Stimulated activated CD4-positive, alpha-beta T cell treated with anti-CD3 and anti-CD28 coated beads, TNF-alpha, amount 100 ng/mL, for 1 hour (primary cell): ENCODE measurements at places on chromosomes 5 and 9.

- no peak for DNase-seq
Observed at GRCh38 chr9:84950879-84951811, 281.6 kb downstream of the NTRK2 start.

GRCh38 chr9:128911529-128912035 lies 9.2 kb upstream of the PHYHD1 start:
- no peak for DNase-seq

GRCh38 chr9:105535920-105536668 lies 21.8 kb upstream of the FKTN start:
- no peak for DNase-seq

GRCh38 chr9:90726215-90726614 lies 75.4 kb upstream of the SYK start:
- DNase-seq, result no peak

- DNase-seq, result no peak
Observed at GRCh38 chr5:15510092-15510491, 10.1 kb downstream of the FBXL7 start.

DNA sequence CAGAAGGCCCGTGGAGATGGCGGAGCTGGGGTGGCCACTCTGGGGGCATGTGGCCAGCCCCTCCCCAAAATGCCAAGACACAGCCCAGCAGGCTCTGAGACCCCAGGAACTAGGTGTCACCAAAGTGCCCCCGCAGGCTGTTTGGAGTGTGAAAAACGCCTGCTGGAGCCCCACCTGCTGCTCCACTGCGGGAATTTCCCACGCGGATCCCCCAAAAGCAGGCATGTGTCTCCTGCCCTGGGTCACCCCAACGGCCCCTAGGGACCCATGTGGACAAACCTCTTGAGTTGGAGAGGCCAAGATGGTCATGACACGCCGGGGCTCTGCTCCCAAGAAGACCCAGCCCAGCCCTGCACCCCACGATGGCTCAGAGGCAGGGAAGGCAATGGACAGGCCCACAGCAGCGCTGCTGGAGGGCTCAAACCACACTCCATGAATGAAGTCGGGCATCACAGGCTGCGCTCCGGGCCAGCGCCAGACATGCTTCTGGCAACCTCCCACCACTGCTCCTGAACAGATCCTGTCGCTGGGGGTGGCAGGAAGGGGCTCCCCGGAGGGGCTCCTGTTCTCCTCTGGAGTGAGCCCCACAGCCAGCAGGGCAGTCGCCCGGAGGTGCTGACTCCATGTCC lies 15.3 kb downstream of the NOTCH1 start:
- no peak for DNase-seq

GRCh38 chr9:136342181-136343120 lies 15.1 kb downstream of the GPSM1 start:
- DNase-seq, result no peak

GRCh38 chr9:91741522-91741921 lies 208.5 kb downstream of the ROR2 start:
- no peak for DNase-seq

- DNase-seq, result no peak
Observed at GRCh38 chr5:400282-401145, 42.5 kb upstream of the EXOC3 start.

DNA sequence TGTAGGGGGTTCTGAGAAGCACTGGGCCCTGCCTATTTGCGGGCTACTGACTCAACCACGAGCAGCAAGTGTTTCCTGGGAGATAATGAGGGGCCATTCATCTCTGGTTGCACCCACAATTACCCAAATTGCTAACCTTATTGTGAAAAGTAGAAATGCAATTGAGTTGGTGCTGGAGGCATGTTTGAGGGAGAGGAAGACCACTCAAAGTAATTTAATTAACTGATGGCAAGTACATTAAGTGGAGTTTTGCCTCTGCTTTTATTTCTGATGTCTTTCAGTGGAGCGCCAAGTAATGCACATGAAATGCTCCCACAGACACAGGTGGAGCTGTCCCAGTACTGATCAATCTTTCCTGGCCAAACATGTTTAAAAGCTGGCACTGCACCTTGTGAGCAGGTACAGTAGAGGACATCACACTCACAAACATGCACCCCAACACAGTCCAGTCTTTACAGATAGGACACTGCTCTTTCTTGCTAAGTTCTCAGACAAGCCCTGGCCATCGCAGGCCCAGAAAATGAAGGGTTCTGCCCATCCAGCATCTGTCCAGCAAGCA lies 195.4 kb downstream of the HSPA4 start:
- DNase-seq, result no peak

DNA sequence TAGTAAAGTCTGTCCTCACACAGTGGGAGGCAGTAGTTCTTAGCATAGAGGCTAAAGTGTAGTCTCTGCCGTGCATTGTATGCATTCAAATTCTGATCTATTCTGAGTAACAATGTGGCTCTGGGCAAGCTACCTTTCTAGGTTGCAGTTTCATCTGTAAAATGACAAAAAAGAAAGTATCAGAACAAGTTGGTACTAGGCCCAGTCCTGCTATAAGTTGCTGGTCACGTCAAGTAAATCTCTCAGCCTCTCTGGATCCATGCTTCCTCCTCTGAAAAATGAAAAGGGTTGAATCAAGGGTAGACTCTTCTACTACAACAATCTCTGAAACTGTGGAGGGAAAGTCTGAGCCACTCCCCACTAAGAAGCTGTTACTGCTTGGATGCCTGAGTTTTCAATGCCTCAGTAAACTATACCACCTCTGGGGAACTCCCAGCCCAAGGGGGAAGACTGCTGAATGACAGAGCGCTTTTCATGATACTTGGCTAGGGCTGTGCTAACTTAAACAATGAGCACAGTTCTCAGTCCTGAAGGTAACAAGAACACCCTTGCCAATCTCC lies 34.5 kb upstream of the SPARC start:
- no peak for DNase-seq

DNA sequence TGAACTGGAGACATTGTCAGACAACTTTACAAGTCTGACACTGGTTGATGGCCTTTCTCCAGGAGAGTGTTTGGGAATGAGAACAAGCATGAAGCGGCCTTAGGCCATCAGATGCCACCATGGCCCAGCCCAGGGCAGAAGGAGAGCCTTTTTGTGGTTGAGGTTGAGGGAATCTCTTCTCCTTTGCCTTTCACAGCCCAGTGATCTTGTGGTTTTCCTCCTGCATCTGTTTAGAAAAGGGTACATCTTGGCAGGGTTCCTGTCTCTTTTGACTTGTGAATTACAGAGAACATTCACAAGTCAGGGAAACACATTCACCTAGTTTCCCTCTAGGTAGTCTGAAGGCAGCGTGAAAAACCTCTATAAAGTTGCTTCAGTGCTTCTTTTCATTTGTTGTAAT lies 27.5 kb downstream of the DMRT2 start:
- DNase-seq, result no peak

- DNase-seq, result no peak
Observed at GRCh38 chr5:126044111-126044668, 379.0 kb upstream of the GRAMD2B start.

DNA sequence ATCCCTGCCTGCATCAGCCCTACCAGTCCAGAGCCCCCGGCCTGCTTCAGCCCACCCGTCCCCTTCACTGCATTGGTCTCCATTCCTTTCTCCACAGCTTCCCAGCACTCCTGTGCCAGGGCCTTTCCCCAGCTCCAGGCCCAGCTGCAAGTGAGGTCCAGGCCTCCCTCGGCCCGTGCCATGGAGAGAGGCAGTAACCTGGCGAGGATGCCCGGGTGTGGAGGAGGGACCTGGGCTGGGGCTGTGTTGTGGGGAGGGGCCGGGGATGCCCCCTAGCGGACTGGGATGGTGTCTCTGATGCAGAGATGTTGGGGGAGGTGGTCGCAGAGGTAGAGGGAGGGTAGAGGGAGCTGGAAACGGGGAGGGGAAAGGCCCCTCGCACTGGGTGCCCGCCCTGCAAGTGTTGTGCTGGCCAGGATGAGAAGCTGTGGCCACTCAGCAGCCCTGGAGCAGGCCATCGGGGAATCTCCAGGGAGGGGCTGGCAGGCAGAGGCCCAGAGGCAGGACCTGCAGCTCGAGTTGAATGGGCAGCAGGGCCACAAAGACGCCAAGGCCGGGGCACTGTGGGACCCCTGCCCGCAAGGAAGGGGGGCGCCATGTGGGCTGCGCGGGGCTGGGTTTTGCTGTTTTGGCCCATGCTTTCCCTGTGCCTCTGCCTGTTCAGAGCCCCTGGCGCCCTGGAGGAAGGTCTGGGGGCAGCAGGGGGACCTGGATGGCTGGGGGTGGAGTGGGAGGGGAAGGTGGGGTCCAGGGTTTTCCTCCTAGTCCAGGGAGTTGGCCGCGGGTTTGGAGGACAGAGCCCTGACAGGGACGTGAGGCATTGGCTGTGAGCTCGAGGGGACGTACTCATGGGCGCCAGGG lies 26.0 kb upstream of the NKD2 start:
- no peak for DNase-seq

DNA sequence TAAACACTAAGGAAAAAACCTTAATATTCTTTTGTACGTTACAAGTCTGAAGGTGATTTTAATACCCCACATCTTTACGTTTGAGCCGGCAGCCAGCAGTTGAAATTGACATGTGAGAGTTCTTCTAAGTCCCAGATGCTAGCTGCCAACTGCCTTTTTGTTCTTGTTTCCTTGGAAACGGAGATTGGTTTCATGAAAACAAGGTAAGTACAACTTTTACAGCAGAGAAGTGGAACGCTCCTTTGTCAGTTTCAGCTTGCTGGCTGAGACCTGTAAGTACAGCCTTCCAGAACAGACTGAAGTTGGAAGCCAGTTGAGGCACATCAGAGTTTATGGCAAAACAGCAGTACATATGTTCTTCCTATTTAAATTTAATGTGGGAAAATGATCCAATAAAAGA lies 1018.4 kb upstream of the ARRDC3 start:
- no peak for DNase-seq

DNA sequence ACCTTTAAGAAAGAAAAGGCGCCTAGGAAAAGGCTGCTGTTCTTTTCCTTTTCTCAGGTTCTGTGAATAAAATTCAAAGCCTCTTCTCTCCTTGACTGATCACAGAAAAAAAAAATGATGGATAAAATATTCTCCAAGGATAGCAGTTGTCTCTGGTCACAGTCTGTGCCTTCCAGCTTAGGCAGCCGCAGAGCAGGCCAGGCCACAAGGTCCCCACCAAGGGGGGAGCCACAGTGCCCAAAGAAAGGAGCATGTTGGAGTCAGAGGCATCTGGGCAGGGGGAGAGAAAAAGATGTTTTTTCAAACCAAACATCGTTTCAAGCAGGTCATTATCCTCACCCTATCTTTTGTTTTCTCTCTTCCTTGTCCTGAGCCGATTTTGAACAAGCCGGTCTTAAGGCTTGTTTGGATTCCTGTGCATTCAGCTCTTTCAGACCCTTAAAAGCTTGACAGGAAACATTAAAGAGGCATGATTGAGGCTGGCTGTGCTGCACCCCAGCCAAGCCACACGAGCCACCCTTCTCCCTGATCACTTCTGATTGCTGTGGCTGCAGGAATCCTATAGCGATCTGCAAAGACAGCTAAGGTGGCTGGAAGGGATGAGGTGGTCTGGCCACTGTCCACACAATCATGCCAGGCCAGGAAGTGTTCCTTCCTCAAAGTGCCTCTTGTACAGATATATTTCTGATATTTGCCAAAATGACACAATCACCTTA lies 284.6 kb upstream of the TLE4 start:
- DNase-seq, result no peak

DNA sequence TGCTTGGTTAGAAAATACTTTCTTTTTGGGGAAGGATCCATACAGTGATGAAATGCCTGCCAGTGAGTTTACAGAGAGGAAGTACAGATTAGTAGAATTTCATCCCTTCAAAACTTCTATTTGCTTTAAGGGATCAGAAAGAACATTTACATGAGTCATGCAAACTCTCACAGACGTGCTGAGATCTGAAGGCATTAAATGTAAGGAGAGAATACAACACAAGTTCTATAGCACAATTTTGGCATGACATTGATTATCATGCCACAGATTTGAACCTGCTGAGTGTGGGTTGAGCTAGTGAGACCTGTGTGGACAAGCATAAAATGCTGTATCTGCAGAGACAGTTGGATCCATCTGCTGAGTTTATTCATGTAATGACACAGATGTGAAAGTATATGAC lies 613.6 kb upstream of the SEMA6A start:
- no peak for DNase-seq

DNA sequence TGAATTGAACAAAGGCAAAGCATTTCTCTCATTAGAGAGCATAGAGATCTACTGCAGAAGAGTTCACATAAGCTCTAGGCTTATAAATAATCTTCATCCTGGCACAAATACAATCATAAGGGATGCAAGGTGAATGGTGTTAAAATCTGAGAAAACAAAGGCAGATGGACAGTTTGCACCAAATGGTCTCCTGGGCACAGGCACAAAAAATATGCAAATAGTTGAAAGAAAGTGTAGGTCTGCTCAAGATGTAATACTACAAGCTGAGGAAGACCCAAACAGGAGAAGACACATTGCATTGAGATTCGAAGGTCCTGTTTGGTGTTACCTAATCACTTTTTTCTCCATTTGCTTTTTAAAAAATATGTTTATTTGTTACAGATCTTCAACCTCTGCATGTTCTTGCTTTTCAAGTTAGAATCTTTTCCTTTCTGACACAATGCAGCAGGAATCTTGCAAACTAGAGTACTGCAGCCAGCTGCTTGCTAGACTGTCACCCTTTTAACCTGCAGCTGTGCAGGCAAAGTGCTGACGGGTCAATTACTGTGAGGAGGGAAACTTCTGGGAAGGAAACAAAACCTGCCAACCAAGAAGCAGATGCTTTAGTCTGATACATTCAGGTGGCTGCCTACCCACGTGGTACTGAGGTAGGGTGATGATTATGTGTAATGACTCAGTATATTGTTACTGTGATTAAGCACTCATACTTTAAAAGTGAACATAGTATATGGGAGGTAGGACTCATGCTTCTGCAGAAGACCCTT lies 1048.6 kb upstream of the SEMA6A start:
- no peak for DNase-seq

DNA sequence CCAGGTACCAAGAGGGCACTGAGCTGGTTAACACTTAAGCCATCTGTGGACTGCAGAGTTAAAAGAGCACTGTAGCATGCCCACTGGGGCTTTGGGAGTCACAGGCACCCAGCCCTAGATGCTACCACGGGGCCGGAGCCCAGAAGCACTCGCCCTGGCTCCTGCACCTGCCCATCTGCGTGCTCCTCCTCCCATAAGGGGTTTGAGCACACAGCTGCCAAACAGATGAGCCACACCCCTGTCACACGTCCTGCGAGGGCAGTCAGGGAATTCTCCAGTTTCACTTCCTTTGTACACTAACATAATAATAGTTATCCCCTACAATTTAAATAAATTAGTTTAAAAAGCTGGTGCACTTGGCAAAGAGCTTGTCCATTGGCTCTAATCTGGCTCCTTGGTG lies 4.5 kb upstream of the PCA3 start:
- DNase-seq, result no peak

DNA sequence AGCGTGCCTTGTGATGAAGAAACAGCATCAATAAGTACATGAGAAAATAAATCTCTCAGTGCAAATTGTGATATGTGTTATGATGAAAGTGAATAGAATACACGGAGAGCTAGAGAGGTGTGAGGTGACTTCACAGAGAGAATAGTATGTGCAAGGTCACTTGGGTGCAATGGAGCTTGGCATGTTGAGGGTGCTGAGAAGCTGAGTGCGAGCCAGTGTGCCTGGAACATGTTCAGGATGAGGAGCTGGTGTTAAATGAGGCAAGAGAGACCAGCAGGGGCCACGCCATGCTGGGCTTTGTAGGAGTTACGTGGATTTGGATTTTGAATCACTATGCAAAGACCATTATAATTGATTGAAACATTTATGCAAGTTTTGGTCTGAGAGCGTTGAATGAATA lies 12.8 kb upstream of the RPS23 start:
- DNase-seq, result no peak
